AG09309 (cell line): ENCODE measurements at places on chromosomes 3 and 15.

- DNase-seq = no peak
Observed at GRCh38 chr15:90820481-90820880, 47.9 kb upstream of the FURIN start.

DNA sequence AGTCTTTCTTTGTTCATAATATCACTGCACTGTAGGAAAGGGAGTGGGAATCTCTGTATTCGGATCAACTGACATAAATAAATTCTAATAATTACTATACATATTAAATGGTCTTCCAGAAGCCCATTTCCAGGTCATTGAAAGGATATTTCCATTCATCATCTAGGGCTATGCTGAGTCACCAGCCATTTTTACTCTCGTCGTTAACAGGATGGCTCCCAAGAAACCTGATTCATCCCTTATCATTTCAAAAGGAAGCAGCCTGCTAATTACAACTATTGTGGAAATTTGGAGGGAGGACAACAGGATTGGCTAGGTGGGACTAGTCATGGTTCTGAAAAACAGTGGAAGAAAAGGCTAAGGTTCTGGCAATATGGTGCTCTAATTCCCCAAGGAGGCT, 13.6 kb downstream of the GMNC start:
- no peak for DNase-seq

DNA sequence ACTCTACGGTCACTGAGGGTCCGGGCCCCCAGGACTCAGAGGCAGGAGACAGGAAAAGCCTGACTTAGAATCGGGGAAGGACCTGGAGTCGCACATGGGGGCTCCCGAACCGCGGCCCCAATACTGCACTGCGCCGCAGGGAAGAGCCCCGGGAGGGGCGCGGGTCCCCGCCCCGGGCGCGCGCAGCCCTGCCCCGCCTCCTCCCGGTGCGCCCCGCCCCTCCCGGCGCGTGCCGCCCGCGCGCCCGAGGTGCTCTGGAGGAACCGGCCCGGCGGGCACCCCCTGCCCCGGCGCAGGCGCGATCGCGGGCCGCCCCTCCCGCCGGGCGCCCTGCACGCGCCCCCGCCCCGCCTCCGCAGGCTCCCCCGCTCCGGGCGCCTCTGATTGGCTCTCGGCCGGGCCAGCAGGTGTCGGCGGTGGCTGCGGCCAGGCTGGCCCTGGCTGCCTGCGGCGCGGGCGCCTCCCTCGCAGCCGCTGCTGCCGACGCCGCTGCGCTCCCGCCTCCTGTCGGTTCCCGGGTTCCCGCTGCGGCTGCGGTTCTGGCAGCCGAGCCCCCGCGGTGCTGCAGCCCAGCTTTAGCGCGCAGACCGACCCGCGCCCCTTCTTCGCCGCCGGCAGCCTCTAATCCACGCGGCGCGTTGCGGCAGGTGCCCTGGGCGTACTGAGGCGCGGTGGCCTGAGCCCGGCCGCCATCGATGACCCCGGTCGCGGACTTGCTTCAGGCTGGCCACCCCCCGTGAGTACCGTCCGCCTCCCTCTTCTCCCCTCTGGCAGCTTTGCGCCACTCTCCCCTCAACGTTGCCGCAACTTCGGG, at the start of gene MYRIP:
MYRIP (plus strand) TSS at position 429 of the 814 bp plus-strand sequence. CDS start 91,208 bp downstream, outside the sequence.
- DNase-seq = no peak

GRCh38 chr3:11371747-11372146, 99.5 kb downstream of the ATG7 start:
- DNase-seq = no peak

GRCh38 chr3:46059432-46059831, 32.1 kb upstream of the XCR1 start:
- no peak for DNase-seq

DNA sequence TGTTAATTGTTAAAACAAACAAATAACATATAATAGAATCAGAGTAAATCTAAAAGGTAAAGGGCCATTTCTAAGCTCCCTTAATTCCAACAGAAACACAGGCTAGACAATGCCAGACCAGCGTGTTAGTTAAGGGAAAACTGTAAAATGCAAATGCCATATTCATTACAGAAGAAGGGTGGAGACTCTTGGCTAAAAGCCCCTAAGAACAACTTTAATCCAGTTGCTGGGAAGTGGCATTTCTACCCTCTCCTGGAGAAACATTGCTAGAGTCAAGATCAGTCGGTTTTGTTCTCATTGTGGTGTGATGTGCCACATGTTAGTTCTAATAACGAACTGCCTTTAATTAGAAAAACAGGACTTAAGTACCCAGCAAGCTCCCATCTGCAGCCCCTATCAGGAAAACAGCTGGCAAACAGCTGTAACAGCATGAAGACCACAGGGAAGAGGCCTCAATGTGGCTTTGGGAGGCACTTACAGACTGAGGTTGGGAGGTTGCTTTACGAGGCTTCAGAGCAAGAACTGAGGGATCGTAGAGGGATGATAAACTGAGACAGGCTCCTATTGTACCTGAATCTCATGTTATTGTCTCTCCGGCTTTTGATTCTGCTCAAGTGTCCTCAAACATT, 1134.8 kb downstream of the ROBO1 start:
- no peak for DNase-seq

GRCh38 chr3:37223141-37223558, 48.8 kb upstream of the LRRFIP2 start:
- no peak for DNase-seq

GRCh38 chr15:39837454-39837853, 54.8 kb upstream of the FSIP1 start:
- DNase-seq = no peak

DNA sequence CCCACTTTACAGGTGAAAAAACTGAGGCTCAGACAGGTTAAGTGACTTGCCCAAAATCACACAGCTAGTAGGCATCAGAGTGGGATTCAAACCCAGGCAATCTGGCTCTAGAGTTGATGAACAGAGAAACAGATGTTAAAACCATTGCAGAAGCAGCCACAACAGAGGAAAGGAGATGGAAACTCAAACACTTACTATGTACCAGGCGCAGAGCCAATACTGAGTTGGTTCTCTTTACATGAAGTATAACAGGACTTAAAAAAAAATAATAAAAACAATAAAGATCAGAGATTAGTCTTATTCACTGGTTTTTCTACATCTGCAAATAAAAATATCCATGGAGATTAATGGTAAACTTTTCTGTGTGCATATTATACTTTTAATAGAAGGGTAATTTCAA, 84.9 kb upstream of the SPATA12 start:
- DNase-seq = no peak

DNA sequence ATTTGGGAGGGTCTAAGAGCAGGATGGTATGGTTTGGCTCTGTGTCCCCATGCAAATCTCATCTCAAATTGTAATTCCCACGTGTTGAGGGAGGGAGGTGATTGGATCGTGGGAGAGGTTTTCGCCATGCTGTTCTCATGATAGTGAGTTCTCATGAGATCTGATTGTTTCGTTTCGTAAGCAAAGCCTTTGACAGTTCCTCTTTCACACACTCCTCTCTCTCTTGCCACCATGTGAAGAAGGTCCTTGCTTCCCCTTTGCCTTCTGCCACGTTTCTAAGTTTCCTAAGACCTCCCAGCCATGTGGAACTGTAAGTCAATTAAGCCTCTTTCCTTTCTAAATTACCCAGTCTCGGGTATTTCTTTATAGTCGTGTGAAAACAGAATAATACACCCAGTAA, 553.7 kb downstream of the TAFA4 start:
- DNase-seq = no peak

GRCh38 chr3:105177576-105177975, 189.1 kb upstream of the ALCAM start:
- peak; percentile 5 for DNase-seq

DNA sequence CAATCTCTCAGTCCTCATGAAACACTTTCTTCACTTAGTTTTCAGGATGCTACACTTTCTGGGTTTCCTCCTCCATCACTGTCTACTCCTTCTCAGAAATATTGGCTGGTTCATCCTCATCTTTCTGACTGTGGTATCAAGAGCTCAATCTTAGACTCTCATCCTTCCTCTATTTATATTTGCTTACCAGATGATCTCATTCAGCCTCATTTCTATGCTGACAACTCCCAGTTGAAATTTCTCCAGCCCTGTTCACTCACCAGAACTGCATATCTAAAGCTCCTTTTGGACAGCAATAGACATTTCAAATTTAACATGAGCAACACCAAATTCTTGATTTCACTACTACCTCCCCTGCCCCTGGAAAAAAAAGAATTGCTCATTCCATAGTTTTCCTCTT, 48.0 kb upstream of the FBN1 start:
- DNase-seq = no peak

- peak; percentile 13 for DNase-seq
Observed at GRCh38 chr3:63559884-63560283, 92.6 kb upstream of the SNTN start.

DNA sequence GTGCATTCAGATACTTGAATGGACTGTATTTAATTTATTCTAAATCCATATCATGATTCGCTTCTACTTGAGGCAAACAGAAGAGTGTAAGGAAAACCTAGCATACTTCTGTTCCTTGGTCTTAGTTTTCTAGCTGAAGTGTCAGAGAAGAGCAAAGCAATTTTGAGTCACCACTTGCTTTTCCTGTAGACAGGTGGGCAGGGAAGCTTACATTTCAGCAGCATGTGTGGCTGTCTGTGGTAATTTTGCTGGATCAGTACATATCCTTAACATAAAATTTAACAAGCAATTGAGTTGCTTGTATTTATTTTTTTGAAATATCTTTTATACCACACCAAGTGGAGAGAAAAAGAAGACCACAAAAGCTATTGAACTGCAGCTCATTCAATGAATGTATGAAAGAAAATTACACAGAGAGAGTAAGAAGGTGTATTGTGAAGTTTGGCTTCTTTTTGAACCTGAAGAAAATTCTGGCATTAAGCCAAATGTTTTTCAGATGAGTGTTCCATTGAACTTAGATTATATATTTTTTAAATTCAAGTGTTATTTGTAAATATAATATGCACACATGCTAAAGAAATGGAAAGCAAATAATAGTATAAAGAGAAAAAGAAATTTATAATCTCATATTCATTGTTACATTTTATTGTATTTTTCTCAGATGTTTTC, 747.6 kb downstream of the NAALADL2 start:
- no peak for DNase-seq

- DNase-seq = no peak
Observed at GRCh38 chr3:172415323-172415722, 32.9 kb downstream of the GHSR start.

DNA sequence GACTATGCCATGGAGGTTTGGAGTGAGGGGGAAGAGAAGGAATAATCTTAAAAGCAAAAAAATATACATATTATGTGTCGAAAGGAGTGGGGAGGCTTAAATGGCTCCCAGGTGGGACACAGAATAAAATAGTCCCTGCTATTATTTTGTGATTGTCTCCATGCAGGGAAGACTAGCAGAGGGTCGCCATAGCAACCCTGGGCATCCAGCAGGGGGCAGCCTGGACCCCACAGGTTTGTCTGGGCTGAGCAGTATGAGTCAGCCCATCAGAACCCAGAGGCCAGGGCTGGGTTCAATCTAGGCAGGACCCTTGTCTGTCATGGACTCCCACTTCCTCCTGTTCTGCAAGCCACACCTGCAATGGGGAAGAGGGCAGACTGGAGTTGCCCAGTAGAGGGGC, 17.6 kb upstream of the LINGO1 start:
- DNase-seq = no peak

- DNase-seq = no peak
Observed at GRCh38 chr15:88031461-88031860, 225.1 kb downstream of the NTRK3 start.
